ENCODE measurements at places on chromosomes 12 and 14.

DNA sequence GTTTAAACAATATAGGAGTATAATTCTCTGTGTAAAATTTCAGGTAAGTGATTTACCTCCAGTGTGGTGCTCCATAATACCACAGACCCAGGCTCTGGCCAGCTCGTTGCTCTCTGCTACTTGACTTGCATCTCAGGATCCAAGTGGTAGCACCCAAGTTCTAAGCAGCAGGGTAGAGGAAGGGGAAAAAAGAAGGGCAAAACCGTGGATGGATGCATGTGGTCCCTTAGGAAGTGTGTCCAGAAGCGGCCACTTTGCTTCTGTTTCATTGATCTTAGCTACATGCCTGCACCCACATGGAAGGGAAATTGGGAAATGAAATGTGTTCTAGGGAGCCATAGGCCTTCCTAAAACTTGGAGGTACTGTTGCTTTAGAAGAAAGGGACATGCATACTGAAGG is 48.6 kb upstream of the HMGA2 start:
- H3K27ac ChIP-seq, result no peak overlapping the region
- H3K27me3 ChIP-seq, result no peaks in the 10 kb centered on the region
- H3K4me3 ChIP-seq, result no peak overlapping the region
- DNase-seq, result no peak
- no peaks in the 10 kb centered on the region for H3K36me3 ChIP-seq
- no peaks in the 10 kb centered on the region for H3K4me1 ChIP-seq

DNA sequence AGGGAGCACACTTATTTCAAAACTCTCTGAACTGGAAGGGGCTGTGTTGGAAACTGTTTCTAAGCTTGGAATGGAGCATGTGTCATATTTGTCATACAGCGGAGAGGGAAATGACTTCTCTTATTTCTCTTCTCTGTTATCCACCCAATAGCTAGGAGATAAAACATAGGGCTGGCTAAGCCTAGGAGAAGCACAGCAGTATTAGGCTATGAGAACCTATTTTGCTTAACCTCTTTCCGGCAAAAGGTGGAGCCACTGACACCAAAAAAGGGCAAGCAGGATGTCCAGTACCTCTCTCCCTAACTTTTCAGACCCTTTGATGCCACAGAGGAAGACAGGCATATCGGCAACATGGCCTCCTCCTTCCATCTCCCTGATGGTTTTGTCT is 148.3 kb downstream of the CRADD start:
- H3K27me3 ChIP-seq, result no peaks in the 10 kb centered on the region
- no peak overlapping the region for H3K27ac ChIP-seq
- H3K36me3 ChIP-seq, result no peaks in the 10 kb centered on the region
- no peak overlapping the region for H3K4me3 ChIP-seq
- no peak for DNase-seq

DNA sequence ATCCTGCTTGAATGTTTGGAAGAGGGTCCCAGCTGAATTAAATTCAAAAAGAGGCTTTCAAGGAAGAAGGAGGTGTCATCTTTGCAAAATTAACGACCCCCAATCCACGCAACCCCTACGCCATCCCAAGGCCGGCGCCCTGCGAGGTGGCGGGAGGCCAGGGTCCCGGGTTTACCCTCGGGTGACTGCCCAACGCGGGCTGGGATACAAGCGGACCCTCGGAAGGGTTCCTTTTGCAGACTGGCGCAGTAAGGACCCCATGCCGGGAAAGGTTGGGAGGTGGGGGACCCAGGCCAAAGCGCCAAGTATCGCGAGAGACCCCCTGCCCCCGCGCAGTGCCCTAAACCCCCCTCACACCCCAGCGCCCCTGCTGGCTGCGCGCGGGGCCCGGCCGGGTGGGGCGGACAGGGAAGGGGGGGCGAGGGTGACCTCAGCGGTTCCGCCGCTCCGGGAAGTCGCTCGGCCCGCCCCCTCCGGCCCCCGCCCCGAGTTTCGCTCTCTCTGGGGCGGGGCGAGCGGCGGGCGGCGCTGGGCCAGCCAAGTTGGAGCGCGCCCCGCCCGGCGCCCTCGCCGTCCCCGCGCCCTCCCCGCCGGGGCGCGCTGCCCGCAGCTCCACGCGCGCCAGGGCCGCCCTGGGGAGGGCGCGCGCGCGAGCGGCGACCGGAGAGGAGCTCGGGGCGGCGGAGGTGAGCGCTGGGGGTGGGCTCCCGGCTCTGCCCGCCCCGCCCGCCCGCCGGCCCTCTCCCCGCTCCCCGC is 708 bp upstream of the ZBTB42 start:
- peak overlapping the region; percentile 84 for H3K27ac ChIP-seq
- peaks cover 20% of the 10 kb centered on the region for H3K27me3 ChIP-seq
- DNase-seq, result peak; percentile 80
- peaks cover 13% of the 10 kb centered on the region for H3K36me3 ChIP-seq

DNA sequence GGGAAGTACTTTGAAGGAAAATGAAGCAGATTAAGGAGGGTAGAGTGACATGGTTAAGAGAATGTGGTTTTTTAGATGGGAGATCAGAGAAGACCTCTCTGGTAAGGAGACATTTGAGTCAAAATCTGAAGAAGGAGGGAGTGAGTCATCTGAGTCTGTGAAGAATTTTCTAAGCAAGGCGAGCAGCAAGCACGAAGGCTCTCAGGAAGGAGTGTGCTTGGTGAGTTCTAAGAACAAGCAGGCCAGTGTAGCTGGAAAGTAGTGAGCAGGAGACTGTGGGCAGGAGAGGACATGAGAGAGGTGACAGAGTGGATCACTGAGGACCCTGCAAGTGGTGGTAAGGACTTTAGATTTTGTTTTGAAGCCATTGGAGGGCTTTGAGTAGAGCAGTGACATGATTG is 76.3 kb upstream of the FUT8 start:
- H3K36me3 ChIP-seq, result no peaks in the 10 kb centered on the region
- no peaks in the 10 kb centered on the region for H3K4me1 ChIP-seq
- H3K27ac ChIP-seq, result no peak overlapping the region
- no peaks in the 10 kb centered on the region for H3K27me3 ChIP-seq

DNA sequence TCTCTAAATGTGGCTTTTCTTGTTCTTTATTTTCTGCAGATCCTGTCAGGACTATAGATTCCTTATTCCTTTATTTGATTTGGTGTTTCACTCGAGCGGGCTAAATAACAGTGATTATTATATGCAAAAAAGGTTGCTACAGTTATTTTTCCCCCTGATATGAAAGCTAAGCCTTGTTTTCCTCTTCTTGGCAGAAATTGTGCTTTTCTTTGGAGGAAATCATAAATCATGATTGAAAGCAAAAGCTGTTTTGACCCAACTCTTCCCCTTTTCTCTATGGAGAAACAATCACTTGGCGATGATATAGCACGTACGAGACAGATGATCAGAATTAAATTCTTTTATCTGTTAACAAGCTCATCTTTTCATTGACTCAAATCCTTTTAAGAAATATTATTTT is 31.4 kb downstream of the PPFIBP1 start:
- no peaks in the 10 kb centered on the region for H3K36me3 ChIP-seq
- H3K4me1 ChIP-seq, result peaks cover 23% of the 10 kb centered on the region
- no peak overlapping the region for H3K4me3 ChIP-seq
- H3K27me3 ChIP-seq, result no peaks in the 10 kb centered on the region
- peak; percentile 73 for DNase-seq
- peak overlapping the region; percentile 92 for H3K27ac ChIP-seq

- H3K4me1 ChIP-seq, result no peaks in the 10 kb centered on the region
- H3K27ac ChIP-seq, result no peak overlapping the region
- no peak overlapping the region for H3K4me3 ChIP-seq
- no peaks in the 10 kb centered on the region for H3K36me3 ChIP-seq
Observed at GRCh38 chr12:82754856-82755255, 68.2 kb downstream of the TMTC2 start.

DNA sequence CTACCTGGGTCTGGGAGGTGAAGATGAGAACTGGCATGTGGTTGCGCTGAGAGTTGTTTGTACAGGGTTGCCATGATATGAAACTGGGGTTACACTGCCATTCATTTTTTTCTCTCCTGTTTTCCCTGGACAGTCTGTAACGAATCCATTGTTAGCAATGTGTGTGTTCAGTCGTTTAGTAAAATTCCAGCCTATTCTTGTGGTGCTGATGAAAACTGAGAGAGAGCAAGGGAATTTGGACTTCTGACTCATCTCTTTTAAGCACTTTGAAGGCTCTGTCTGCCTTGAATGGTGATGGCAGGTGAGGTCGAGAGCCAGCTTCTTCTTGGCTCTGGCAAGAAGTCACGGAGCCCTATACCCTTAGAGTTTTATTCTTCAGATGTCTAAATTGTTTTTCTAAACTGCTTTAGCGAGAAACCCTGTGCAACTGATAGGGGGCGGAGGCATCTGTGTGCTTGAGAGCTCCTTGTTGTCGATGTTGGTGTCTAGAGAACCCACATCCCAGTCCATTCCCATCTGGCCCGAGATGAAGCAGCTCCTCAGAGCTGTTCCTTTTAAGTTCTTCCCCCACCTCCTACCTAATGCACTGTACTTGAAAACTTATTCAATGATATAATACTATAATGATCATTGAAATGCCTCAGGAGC is 204.4 kb downstream of the TMX1 start:
- no peak for DNase-seq
- no peaks in the 10 kb centered on the region for H3K36me3 ChIP-seq
- no peak overlapping the region for H3K27ac ChIP-seq
- H3K4me1 ChIP-seq, result peaks cover 3% of the 10 kb centered on the region

DNA sequence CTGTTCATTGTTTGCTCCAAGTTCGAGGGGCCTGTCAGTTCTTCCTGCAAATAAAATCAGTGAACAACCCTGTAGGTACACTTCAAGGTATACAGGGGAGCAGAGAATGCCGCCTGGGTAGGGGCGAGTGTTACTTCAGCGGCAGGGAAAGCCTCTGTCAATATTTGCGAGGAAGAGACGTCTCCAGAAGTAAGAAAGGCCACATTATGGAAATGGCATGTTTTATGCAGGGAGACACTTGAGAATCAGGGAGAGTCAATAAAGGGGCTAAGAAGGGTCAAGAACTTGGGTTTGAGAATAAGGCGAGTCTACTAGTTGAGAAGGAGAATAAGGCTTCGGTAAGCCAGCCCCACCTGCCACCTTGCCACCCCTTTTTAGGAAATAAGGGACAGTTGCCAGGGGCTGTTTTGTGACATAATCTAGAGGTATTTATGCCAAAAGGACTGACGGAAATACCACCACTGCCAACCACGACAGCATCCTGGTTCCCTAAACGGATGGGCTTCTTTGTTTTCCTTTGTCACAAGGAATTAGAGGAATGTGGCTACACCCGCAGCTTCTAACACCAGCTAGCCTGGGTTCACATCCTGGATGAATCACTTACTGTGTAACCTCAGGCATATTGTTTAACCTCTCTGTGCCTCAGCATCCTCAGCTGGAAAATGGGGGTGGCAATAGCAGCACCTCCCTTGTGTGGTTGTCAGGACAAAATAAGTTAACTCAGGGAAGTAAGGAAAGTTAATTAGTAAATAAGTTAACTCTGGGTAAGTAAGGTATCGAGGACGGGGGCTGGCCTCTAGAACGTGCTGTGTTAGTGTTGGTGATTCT is 67.7 kb downstream of the EID3 start:
- H3K4me1 ChIP-seq, result peaks cover 2% of the 10 kb centered on the region
- H3K4me3 ChIP-seq, result no peak overlapping the region
- no peak for DNase-seq
- no peak overlapping the region for H3K27ac ChIP-seq

DNA sequence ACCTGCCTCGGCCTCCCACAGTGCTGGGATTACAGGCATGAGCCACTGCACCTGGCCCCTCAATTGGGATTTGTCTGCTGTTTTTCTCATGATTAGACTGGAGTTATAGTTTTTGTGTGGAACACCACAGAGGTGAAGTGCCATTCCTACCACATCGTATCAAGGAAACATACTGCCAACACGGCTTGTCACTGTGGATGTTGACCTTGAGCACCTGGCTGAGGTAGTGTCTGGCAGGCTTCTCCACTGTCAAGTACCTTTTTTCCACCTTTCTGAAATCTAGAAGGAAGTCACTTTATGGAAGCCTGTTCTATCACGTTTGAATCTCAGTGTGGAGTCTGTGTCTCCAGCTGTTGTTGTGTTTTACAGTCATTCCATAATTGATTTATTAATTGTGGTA is 21.4 kb upstream of the SEL1L start:
- H3K4me3 ChIP-seq, result no peak overlapping the region
- no peaks in the 10 kb centered on the region for H3K4me1 ChIP-seq
- no peak overlapping the region for H3K27ac ChIP-seq
- DNase-seq, result no peak
- H3K27me3 ChIP-seq, result no peaks in the 10 kb centered on the region

DNA sequence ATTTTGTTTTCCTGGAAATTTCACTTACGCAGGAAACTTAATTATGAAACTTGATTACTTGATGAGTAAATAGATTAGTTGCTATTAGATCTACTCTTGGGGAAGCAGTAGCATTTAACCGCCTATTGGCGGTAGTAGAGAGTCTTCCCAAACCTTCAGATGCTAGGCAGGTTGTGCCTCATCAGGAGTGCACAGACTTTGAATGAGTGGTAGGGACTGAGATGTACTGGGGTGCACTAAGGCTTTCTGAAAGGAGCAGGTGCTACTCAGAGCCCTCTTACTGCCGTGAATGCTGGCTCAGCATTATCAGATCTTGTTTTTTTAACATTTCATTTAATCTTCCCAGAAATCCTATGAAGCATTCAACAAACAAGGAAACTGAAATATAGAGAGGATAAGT is 7.7 kb downstream of the GATC start:
- H3K4me3 ChIP-seq, result no peak overlapping the region
- H3K27ac ChIP-seq, result no peak overlapping the region
- DNase-seq, result no peak
- no peaks in the 10 kb centered on the region for H3K4me1 ChIP-seq
- H3K27me3 ChIP-seq, result no peaks in the 10 kb centered on the region
- peaks cover 62% of the 10 kb centered on the region for H3K36me3 ChIP-seq

- no peak overlapping the region for H3K27ac ChIP-seq
- no peak for DNase-seq
- H3K36me3 ChIP-seq, result peaks cover 28% of the 10 kb centered on the region
- H3K4me1 ChIP-seq, result peaks cover 70% of the 10 kb centered on the region
- no peaks in the 10 kb centered on the region for H3K27me3 ChIP-seq
- no peak overlapping the region for H3K4me3 ChIP-seq
Observed at GRCh38 chr12:124559182-124560017, 8.0 kb downstream of the NCOR2 start.

- no peaks in the 10 kb centered on the region for H3K27me3 ChIP-seq
- DNase-seq, result no peak
- peaks cover 7% of the 10 kb centered on the region for H3K4me1 ChIP-seq
- no peak overlapping the region for H3K4me3 ChIP-seq
- no peaks in the 10 kb centered on the region for H3K36me3 ChIP-seq
Observed at GRCh38 chr12:58841058-58841798, 79.1 kb downstream of the LRIG3 start.

DNA sequence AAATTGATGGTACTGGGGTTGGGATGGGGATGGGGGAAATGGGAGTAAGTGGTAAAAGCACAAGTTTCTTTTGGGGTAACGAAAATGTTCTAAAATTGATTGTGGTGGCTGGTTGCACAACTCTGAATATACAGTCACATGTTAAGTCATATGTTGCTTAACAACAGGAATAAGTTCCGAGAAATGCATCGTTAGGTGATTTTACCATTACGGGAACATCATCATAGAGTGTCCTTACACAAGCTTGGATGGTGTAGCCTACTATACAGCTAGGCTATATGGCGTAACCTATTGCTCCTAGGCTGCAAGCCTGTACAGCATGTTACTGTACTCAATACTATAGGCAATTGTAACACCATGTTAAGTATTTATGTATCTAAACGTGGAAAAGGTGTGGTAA is 31.0 kb downstream of the ITGA7 start:
- DNase-seq, result no peak
- H3K36me3 ChIP-seq, result no peaks in the 10 kb centered on the region
- peaks cover 6% of the 10 kb centered on the region for H3K4me1 ChIP-seq
- H3K27me3 ChIP-seq, result peaks cover under 1% of the 10 kb centered on the region
- no peak overlapping the region for H3K27ac ChIP-seq

Measured in spinal cord (tissue), 10 donors.